ENCODE measurements at places on chromosomes 12 and 14. TPM values are rescaled to one million over a fixed set of nuclear protein-coding genes. Genes with fewer than 3 reads are reported as not detected.
A peak's percentile ranks its signal among the peaks of the same experiment; 100 is the strongest.

The ADGRD1 gene
- 0.08 TPM for total RNA-seq

The CCDC60 gene
- total RNA-seq: not detected

The SMCO2 gene
- total RNA-seq: not detected

The AMN gene
- 0.69 TPM for total RNA-seq

The RNASE7 gene
- total RNA-seq: not detected

The MIPOL1 gene
- total RNA-seq: 21.7 TPM

The TCHP gene
- total RNA-seq: 2.4 TPM

The MDGA2 gene
- 1.2 TPM for total RNA-seq

DNA sequence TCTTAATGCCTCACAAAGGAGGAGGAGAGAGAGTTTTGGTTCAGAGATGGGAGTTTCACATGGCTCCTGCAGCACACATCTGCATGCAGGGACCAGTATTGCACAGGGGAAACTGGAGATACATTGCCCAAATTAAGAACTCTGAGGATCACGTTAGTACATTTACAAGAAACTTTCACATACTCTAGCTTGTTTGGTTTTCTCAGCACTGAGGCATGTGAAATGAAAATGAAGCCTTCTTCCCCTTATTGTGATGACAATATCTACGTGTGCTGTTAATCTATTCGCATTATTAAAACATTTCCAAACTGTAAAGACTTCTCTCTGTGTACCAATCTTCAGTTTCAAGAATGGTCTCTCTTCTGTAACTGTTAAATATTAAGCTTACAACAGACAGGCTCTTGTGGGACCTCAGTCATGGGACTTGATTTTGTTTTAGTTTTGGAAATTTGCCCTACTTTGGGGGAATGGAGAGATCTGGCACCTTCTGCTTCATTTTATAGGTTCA, 124.7 kb downstream of the DAAM1 start:
- H3K4me1 ChIP-seq: 0 out of 2 replicates have a peak, but pooled peaks cover 11% of the 10 kb centered on the region
- no peak overlapping the region for H3K27ac ChIP-seq
- no peaks in the 10 kb centered on the region for H3K27me3 ChIP-seq
- no peak overlapping the region for H3K4me3 ChIP-seq
- H3K36me3 ChIP-seq: no peaks in the 10 kb centered on the region

DNA sequence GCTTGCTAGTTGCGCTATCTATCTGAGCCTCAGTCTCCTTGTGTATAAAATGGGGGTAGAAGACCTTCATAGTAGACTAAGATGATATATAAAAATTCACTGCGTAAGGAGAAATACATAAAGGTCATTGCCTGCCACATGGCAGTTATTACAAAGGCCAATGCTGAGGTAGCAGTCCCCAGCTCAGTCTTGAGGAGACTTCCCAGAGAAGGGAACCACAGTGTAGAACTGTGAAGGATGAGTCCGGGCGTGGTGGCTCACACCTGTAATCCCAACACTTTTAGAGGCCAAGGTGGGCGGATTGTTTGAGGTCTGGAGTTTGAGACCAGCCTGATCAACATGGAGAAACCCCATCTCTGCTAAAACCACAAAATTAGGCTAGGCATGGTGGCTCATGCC, 17.1 kb upstream of the SP7 start:
- no peak overlapping the region for H3K4me3 ChIP-seq
- H3K27ac ChIP-seq: no peak overlapping the region
- no peaks in the 10 kb centered on the region for H3K27me3 ChIP-seq
- H3K4me1 ChIP-seq: no peaks in the 10 kb centered on the region
- no peak for DNase-seq
- H3K36me3 ChIP-seq: no peaks in the 10 kb centered on the region

DNA sequence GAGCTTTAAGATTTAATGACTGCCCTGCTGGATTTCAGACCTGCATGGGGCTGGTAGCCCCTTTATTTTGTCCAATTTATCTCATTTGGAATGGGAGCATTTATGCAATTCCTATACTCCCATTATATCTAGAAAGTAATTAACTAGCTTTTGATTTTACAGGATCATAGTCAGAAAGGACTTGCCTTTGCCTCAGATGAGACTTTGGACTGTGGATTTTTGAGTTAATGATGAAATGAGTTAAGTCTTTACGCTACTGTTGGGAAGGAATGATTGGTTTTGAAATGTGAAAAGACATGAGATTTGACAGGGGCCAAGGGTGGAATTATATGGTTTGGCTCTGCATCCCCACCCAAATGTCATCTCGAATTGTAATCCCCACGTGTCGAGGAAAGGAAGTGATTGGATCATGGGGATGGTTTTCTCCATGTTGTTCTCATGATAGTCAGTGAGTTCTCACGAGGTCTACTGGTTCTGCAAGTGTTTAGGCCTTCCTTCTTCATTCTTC, 213.1 kb upstream of the DCN start:
- no peaks in the 10 kb centered on the region for H3K4me1 ChIP-seq
- DNase-seq: no peak
- H3K27ac ChIP-seq: no peak overlapping the region
- H3K27me3 ChIP-seq: no peaks in the 10 kb centered on the region

DNA sequence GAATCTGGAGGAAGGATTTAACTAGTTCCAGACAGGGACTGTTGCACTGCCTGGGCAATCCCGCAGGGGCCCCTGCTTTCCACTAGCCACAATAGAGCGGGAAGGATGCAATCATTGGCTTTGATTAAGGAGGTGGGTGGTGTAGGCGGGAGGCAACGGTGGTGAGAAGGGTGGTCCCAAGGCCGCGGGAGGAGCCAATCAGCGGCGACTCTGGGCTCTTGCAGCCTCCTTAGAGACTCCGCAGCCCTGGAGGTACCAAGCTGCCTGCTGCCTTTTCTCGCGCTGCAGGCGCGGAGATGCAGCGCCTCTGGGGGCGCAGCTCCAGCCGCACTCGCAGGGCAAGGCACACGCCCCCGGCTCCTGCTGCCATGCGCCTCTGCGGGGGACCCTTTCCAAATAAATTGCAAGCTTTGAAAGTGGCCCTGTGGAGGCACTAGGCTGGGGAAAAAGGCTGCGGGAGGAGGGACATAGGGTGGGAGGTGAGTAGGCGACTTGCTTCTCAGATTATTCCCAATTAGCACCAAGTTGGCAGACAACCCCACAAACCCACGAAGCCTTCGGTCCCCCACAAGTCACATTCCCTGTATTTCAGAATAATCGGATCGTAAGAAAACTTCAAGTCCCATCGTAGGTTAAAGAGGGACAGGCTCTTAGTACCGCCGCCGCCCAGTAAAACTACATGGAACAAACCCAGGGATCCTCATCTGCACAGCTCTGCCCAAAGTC, 858 bp upstream of the KCNA1 start:
- peak; percentile 96 for DNase-seq
- H3K36me3 ChIP-seq: no peaks in the 10 kb centered on the region
- peak overlapping the region; percentile 76 for H3K4me3 ChIP-seq
- peaks cover 75% of the 10 kb centered on the region for H3K27me3 ChIP-seq
- H3K27ac ChIP-seq: no peak overlapping the region

- no peaks in the 10 kb centered on the region for H3K27me3 ChIP-seq
- no peak for DNase-seq
- H3K4me1 ChIP-seq: no peaks in the 10 kb centered on the region
- H3K36me3 ChIP-seq: no peaks in the 10 kb centered on the region
Measured at GRCh38 chr12:43104494-43104893, 447.5 kb downstream of the ADAMTS20 start.

- no peaks in the 10 kb centered on the region for H3K27me3 ChIP-seq
- no peak overlapping the region for H3K27ac ChIP-seq
- no peaks in the 10 kb centered on the region for H3K36me3 ChIP-seq
Measured at GRCh38 chr12:49796606-49797448, 31.4 kb downstream of the NCKAP5L start.

- DNase-seq: no peak
- H3K27ac ChIP-seq: no peak overlapping the region
- H3K27me3 ChIP-seq: no peaks in the 10 kb centered on the region
Measured at GRCh38 chr12:70246580-70246979, 3.3 kb downstream of the CNOT2 start.

GRCh38 chr12:10130042-10130441, at the start of gene CLEC7A:
Gene CLEC7A (minus strand): TSS chr12:10130199. CDS start chr12:10130082, 117 bp downstream.
- no peak within 1 kb of the TSS for H3K27ac ChIP-seq
- peaks cover 45% of the 10 kb centered on the region for H3K4me1 ChIP-seq
- DNase-seq: no peak
- no peak within 1 kb of the TSS for H3K4me3 ChIP-seq
- no peaks in the 10 kb centered on the region for H3K36me3 ChIP-seq

DNA sequence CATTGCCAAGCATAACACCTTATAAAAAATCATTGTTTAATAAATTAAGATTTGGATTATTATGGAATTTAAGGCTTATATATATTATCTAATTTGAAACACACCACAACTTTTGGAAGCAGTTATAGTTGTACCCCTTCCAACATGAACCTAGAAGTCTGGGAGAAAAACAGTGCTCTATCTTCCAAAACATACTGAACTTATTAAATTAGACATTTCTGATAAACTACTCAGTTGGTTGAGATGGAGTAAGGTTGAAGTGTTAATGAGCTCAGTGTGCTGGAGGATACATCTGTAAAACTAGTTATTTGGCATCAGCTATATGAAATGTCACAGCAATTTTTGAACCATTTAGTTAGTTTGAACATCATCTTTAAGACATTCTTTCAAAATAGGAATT, 227.4 kb downstream of the ALX1 start:
- H3K36me3 ChIP-seq: no peaks in the 10 kb centered on the region
- DNase-seq: no peak
- H3K27me3 ChIP-seq: no peaks in the 10 kb centered on the region
- H3K4me3 ChIP-seq: no peak overlapping the region
- no peaks in the 10 kb centered on the region for H3K4me1 ChIP-seq

- DNase-seq: peak; percentile 65
- no peak overlapping the region for H3K27ac ChIP-seq
- no peaks in the 10 kb centered on the region for H3K36me3 ChIP-seq
- H3K27me3 ChIP-seq: no peaks in the 10 kb centered on the region
- H3K4me1 ChIP-seq: no peaks in the 10 kb centered on the region
Measured at GRCh38 chr12:22361785-22362184, 27.3 kb upstream of the ST8SIA1 start.

DNA sequence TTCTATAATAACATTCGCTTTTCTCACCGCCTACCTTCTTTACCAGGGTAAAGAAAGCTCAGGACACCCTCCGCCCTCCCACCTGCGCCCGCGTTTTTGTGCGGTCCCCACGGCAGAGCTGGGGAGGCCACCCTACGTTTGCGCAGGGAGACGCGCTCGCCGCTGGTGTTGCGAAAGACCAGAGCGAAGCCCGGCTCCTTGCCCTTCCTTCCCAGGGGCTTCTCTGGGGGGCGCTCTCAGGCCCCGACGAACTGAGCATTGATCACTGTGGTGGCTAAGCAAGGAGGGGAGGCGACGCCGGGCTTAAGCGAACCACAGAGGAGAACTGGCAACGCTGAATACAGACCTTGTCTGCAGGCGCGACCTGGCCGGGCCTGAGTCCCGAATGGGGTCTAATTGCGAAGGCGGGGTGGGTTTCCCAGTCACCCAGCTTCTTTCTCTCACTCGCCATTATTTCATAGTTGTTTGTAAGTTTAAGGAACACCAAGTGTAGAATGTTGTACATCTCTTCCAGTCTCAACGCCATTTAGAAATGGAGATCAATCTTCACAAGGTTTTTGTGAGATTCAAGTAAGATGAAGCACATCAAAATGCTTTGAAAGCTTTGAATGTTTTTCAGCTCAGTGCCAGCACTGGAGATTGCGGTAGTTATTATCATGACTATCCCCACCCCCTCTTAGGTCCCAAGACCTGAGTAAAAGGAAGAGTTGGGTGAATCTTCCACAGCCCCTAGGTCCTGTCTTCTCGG, 1.7 kb upstream of the NKX2-1 start:
- H3K27me3 ChIP-seq: peaks cover 100% of the 10 kb centered on the region
- H3K4me1 ChIP-seq: peaks cover 40% of the 10 kb centered on the region
- peak; percentile 79 for DNase-seq
- H3K4me3 ChIP-seq: peak overlapping the region; percentile 50

DNA sequence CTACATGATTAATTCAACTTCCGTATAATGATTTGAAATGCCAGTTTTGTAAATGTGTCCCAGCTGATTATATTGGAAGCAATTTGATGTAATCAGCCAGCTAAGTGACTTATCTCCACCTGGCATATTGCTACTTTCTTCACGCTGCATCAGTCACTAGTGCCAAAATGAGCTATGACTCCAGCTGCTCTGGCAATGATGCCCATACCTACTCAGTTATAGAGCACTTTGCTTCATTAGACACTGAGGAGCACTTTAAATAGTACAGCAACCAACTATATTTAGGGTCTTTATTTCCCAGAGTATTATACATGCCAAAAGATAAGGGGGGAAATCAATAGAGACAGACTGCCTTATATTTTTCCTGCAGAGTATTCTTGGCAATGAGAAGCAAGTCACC, 67.9 kb upstream of the LIN7A start:
- no peaks in the 10 kb centered on the region for H3K4me1 ChIP-seq
- no peaks in the 10 kb centered on the region for H3K36me3 ChIP-seq
- H3K27me3 ChIP-seq: no peaks in the 10 kb centered on the region
- DNase-seq: no peak
- H3K27ac ChIP-seq: no peak overlapping the region

DNA sequence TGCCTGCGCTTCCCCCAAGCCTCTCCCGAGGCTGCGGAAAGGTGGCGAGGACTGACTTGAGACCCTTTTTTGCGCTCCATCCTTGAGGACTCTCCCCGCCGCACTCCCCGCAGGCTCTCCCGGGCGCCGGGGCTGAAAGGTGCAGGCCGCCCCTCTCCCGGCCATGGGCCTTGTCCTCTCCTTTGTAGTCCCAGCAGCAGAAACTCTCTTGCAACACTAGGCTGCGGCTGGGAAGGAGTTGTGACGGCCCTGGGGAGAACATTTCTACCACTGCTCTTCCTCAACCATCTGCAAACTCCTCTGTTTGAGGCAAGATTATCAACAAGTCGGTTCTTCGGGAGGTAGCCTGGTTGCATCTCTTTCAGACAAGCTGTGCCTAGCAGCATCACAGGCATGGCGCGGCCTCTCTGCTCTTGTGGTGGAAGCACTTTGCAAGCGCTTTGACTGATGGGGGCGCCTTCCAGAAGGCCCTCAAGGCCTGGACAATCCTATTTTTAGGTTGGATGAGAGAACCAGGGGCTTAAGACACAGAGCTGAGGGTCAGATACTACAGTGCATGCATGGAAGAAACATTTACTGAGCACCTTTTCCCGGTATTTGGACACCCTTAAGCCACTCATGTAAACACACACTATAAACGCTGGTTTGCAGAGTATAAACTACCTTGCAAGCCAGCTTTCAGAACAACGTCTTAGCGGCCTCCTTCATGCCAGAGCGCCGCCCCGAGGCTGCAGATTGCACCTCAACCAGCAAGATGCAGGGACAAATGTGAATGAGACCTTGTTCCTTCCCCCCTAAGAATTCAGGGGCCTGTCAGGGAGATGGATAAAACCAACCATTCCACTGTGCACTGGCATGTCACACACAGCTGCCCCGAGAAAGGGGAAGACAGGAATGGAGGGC, 1.2 kb upstream of the PRIMA1 start:
- peak; percentile 42 for DNase-seq
- no peaks in the 10 kb centered on the region for H3K36me3 ChIP-seq
- peak overlapping the region; percentile 86 for H3K4me3 ChIP-seq

Measured in GM23338 (cell line).